NCI-H524 (cell line): ENCODE measurements at places on chromosomes 4 and X.

DNA sequence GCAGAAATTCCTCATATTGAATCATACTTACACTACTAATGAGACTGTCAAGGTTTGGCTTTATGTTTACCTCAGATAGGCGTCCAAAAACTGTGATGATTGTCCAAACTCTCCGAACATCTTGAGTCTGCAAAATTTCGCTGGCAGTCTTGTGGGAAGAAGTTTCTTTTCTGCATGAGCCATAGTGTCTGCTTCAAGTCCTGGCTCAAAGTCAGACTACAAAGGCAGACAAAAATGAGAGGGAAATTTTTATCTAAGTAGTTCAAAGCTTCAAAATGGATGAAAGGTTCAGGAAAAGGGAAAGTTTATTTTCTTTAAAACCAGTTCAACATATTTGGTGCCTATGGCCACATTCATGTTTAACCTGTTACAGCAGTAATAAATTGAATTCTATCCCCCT lies 40.7 kb downstream of the PALLD start:
- DNase-seq: no peak

GRCh38 chr4:147944249-147944648 lies 212.4 kb downstream of the ARHGAP10 start:
- DNase-seq: no peak

- DNase-seq: no peak
These were observed 37.7 kb upstream of the MTNR1A start for GRCh38 chr4:186592966-186593586.

- DNase-seq: no peak
These were observed 113.3 kb upstream of the OTUD4 start for GRCh38 chr4:145293658-145294057.

GRCh38 chrX:129000797-129001196 lies 522.5 kb downstream of the SMARCA1 start:
- DNase-seq: no peak

GRCh38 chrX:136227074-136227473 lies 24.1 kb downstream of the MAP7D3 start:
- DNase-seq: no peak

GRCh38 chr4:7393601-7394575 lies 40.8 kb downstream of the PSAPL1 start:
- no peak for DNase-seq

- no peak for DNase-seq
These were observed 50.3 kb downstream of the EFNB1 start for GRCh38 chrX:68878977-68879645.

DNA sequence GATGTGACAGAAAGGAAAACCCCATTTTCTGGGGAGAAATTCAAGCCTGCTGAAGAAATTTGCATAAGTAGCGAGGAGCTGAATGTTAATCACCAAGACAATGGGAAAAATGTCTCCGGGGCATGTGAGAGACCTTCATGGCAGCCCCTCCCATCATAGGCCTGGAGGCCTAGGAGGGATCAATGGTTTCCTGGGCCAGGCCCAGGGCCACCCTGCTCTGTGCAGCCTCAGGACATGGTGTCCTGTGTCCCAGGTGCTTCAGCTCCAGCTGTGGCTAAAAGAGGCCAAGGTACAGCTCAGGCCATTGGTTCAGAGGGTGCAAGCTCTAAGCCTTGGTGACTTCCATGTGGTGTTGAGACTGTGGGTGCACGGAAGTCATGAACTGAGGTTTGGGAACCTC lies 31.2 kb downstream of the ETDB start:
- no peak for DNase-seq

GRCh38 chr4:88106205-88106604 lies 52.2 kb downstream of the ABCG2 start:
- DNase-seq: no peak

- DNase-seq: peak; percentile 71
These were observed 207.1 kb upstream of the DKK2 start for GRCh38 chr4:107243141-107243781.

DNA sequence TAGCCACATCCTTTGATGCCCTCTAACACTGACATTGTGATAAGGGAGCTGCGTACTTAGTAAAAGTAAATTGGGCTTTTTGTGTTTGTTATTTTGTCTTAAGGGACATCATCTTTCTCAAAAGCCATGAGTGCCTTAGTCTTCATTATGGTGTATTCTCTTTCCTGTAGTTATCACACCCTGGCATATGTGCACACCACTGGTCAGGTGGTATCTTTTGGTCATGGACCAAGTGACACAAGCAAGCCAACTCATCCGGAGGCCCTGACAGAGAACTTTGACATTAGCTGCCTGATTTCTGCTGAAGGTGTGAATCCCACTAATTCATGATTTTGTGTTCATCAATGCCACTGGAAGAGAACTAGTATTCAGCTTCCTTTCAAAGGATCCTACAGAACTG lies 18.0 kb downstream of the HERC6 start:
- no peak for DNase-seq

DNA sequence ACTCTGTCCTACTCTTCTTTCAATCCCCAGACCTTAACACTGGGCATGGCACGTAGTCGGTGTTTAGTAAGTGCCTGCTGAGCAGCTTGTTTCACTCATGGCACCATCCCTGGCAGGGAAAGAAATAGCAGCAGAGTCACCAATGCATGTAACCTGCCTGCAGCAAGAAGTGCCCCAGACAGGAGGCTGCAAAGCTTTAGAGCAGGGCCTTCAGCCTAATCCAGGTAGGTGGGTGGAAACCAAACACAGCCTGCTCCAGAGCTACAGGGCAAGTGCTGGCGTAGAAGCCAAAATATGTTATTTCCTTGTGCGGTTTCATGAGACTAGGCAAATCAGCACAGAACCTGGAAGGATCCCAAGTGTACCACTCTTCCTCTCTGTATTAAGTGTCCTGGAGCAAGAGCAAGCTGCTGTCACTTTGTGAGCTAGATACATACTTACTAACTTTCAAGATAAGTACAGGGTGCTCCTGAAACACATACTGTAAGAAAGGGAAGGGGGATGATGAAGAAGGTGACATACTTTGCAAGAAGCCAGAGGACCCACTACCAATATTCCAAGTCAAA lies 5.5 kb downstream of the PROM1 start:
- DNase-seq: peak; percentile 29

GRCh38 chr4:113657586-113658233 lies 103.8 kb downstream of the CAMK2D start:
- peak; percentile 57 for DNase-seq

DNA sequence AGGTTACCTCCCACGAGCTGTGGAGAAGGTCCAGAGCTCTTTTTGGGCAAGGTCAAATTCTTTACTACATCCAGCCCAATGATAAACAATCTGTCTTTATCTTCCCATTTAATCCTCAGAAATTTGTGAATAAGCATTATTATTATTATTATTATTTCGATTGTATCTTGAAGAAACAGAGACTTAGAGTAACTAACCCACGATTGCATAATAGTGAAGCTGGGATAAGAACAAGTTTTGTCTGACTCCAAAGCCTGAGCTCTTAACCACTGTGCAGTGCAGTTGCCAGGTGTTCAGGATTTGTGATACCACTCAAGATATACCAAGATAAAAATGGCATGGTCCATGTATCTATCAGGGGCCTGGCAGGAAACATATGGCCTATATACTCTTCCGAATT lies 166.5 kb upstream of the LDB2 start:
- peak; percentile 76 for DNase-seq

GRCh38 chrX:41435708-41436107 lies 11.4 kb upstream of the NYX start:
- no peak for DNase-seq

GRCh38 chr4:137705171-137705783 lies 173.0 kb upstream of the PCDH18 start:
- DNase-seq: no peak

- DNase-seq: no peak
These were observed 652.8 kb upstream of the NR3C2 start for GRCh38 chr4:149095001-149095400.

DNA sequence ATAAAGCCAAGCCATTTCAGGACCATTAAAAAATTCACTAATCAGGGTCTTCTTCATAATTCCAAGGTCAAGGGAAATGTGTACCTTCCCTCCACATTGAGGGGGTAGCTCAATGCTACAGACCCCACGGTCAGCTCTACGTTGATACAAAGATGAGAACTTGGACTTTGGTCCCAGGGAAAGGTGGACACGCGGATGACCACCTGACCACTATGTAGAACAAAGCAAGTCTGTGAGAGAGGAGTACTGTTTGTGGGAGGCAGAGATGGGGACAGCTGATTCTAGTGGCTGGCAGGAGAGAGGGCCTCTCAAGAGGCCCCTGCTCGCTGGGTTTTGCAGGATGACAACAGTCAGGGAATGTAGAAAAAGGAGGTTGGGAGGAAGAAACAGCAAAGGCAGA lies 58.0 kb downstream of the SLC2A9 start:
- no peak for DNase-seq

- DNase-seq: no peak
These were observed 517.0 kb downstream of the ZIC3 start for GRCh38 chrX:138082896-138083295.

GRCh38 chr4:90127223-90127705 lies at the start of gene CCSER1:
Gene CCSER1, plus strand, starts transcription at chr4:90127394.
- peak; percentile 77 for DNase-seq

- DNase-seq: no peak
These were observed 209.2 kb upstream of the FAT4 start for GRCh38 chr4:125105561-125105960.

- DNase-seq: no peak
These were observed 284.2 kb downstream of the RCHY1 start for GRCh38 chr4:75229806-75230570.

GRCh38 chrX:153903238-153903980 lies 1.1 kb upstream of the AVPR2 start:
- DNase-seq: no peak

GRCh38 chr4:43360296-43360695 lies 467.8 kb downstream of the GRXCR1 start:
- DNase-seq: no peak

GRCh38 chr4:150942539-150942938 lies 72.5 kb downstream of the LRBA start:
- DNase-seq: no peak

DNA sequence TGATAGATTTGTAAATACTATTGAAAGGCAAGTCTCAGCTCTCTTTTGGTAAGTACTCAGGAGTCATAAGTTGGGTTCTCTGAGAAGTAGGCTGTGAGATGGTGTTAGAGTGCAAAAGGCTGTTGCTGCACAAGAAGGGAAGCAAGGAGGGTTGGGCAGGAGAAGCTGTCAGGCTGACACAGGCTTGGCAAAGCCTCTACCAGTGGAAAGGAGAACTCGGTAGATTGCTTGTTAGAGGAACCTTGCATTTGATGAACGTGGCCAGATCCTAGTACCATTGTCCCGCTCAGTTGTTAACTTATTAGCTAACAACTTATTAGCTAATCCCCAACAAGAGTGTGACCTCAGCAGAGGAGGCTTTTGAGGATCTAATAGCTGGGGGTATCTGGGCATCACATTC lies 449.3 kb upstream of the BOD1L1 start:
- DNase-seq: no peak

- peak; percentile 9 for DNase-seq
These were observed 361 bp downstream of the QDPR start for GRCh38 chr4:17511509-17511949.

DNA sequence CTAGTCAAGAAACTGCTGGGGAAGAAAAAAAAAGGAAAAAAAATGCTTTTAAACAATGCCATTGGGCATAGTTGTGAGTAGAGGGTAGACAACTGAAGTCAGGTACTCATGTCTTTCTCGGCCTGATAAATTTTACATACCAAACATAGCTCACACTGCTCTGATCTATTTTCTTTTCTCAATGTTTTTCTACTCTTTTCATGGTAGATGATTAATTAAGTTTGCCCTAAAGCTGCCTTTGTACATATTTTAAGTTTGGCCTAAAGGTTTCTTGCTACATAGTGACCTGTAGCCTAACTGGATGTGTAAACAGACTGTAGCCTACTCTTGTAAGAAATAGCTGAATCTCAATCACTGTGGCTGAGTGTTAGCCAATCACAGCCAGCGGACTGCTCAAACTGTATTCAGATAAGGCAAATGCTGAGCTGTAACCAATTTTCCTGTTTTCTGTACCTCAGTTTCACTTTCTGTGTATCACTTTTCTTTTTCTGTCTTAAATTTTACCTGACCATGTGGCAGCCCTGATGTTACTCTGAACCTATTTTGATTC lies 121.0 kb downstream of the PCDH10 start:
- DNase-seq: no peak

DNA sequence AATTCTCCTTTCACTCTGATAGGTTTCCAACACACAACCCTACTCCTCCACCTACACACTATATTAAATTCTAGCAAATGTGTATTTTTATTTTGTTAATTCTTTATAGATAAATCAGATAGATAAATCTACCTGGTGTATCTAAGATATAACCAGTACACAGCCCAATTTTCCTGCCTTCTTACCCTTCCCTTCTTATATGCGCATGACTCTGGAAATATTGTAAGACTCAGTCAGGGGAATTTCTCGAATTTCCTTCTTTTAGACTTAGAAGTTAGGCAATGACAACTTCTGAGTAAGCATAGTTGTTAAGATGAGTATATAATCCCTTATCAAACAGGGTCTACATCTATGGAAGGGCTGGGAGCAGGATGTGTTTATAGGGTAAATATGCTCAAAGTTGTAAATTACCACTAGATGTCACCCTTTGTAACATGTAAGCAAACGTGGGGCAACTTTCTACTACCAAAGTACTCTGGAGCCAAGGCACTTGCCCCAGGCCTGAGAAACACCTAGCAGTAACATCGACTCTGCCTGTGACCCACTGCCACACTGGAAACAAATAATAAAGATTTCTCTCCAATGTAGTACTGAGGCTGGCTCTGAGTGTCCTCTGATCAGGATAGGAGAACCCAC lies 444.7 kb downstream of the IQCM start:
- no peak for DNase-seq

DNA sequence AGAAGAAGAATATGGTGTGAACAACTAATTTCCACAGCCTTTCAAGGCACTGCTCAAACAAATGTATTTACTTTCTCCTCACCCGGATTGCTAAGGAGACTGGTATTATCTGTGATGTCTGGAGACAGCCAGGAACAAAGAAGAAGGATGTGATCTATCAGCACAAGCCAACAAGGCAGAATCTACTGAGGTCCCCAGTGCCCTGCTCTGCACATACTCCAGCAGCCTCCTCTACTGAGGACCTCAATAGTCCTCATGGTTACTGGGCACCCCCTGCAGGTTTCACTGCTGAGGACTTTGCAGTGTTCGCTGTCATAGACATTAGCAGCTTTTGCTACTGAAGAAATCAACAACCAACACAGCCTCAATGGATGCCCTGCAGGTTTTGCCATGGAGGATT lies 930.1 kb downstream of the ADGRL3 start:
- DNase-seq: no peak

DNA sequence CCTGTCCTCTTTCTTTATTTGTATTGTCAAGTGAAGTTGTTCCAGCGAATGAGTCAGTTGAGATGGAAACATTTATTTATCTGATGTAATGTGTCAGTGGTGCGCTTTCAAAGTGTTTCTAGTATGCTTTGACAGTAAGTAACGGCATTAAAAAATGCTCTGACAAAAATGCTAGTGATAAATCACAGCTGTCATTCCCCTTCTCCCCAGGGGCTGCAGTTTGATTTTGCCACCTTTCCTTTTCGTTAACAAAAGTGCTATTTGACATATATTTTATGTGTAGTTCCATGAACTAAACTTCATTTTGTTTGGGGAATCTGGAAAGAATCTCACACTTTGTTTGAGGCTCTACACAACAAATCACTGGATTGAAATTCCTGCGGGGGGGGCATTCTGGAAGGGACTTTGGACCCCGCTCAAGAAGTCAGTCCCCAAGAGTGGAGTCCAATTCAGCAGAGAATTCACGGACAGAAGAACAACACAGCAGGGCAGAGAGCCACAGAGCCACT lies 7.6 kb upstream of the TBC1D19 start:
- DNase-seq: peak; percentile 15

GRCh38 chrX:45711231-45711630 lies 510.6 kb upstream of the DIPK2B start:
- DNase-seq: no peak
